Hepatic stellate cell (primary cell): ENCODE measurements at places on chromosomes 4 and X.

DNA sequence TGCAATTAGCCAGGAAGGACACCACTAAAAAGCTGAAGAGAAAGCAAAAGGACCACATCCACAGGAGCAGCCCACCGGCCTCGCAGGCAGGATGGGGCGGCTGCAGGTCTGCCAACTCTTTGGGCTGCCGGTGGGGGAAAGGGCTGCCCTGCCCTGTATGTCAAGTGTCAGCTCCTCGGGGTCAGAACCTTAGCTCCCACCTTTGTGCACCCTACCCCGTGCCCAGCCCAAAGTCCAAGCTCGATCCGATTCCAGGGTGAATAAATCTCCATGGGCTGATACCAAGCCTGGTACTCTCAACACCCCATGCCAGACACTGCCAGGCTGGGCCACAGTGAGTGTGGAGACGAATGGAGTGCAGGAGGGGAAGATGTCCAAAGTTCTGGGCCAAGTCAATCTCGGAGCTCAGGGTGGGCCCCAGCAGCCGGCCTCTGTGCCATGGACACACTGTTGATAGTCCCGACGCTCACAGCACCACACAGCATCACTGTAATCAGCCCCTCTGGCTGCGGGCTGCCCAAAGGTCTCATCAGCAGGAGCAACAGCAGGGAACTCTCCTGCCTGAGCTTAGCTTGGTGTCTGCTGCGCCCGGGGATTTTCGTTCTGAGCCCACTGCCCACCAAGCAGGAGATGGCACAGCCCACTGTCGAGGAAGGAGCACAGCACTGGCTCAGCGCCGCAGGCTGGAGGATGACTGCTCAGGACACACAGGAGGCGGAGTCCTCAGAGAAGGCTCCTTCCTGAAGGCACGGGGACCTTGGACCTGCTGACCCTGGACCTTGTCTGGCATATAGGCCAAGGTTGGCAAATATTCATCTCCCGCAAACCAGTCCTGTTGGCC is 84.4 kb downstream of the JAKMIP1 start:
- DNase-seq, result no peak

GRCh38 chr4:87321888-87322287 is 794 bp downstream of the HSD17B13 start:
- no peak for DNase-seq

- DNase-seq, result no peak
Observed at GRCh38 chr4:121053601-121054143, 18.7 kb downstream of the NDNF start.

DNA sequence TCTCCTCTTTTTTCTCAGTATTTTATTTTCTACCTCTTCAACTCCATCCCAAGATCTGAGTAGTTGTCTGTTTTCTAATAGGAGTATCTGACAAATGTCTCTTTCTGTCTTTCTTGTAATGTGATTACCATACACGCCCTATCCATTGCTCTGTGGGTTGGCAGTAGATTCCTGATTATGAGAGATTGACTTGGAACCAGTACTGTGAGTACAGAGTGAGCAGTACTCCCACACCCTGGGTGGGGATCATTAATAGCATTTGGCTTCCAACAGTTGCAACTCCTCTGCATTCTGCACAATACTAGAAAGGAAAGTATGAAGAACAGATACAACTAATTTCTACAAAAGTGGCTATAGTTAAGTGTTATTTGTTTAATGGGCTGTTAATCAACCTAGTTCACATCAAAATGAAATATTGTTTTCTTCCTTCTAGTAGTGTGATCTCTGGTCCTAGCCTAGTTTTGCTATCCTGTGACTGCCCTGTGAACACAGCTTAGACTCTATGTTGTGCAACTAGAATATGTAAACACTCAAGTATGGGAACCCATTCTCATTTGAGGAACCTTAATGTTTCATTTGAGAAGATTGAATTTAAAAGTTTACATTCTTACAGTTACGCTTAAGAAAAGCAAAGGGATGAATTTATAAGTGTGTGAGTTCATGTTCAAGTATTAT is 112.9 kb downstream of the PTPN13 start:
- DNase-seq, result no peak

DNA sequence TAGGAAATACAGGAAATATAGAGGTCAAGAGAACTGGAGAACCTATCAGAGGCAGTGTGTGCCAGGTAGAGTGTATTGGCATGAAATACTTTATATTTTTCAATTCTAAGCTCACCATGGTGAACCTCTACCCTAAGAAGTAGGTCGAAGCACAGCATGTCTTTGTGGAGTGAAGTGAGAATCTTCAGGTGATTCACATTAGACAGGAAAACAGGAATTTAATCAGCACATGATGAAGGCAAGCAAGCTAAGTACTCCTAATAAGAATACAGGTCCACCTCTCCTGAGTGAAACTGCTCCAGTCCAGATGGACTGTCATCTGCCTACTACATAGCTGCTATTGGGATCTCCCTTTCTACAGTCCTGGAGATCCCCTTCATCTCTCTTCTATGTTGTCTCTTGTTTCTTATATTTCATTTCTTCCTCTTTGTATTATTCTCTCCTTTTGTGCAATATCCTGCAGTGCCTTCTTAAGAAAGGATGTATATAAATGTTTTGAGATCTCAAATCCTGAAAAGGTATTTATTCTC is 159.0 kb downstream of the LRBA start:
- no peak for DNase-seq

- no peak for DNase-seq
Observed at GRCh38 chr4:155085843-155086530, 122.4 kb upstream of the NPY2R start.

- no peak for DNase-seq
Observed at GRCh38 chr4:102222838-102223409, 122.4 kb downstream of the SLC39A8 start.

GRCh38 chrX:82362550-82362949 is 1145.5 kb upstream of the POU3F4 start:
- no peak for DNase-seq

- no peak for DNase-seq
Observed at GRCh38 chr4:10746371-10747171, 62.0 kb upstream of the CLNK start.

DNA sequence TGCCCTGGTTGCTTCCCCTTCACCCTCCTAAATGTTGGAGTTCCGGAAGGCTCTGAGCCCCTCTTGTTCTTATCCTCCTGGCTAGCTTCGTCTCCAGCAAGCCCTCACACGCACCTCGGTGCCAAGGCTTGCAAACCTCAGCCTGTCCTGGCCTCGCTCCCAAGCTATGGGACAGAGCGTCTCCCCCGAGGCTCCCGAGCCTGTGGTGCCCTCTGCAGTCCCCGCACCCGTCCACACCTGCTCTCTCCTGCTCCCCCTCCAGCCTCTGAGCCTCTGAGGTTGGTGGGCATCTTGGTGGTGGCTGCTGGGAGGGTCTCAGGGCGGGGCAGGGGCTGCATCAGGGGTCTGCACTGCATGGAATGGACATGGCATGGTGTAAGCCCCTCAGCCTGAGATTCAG is 63.2 kb downstream of the TRMT44 start:
- no peak for DNase-seq

DNA sequence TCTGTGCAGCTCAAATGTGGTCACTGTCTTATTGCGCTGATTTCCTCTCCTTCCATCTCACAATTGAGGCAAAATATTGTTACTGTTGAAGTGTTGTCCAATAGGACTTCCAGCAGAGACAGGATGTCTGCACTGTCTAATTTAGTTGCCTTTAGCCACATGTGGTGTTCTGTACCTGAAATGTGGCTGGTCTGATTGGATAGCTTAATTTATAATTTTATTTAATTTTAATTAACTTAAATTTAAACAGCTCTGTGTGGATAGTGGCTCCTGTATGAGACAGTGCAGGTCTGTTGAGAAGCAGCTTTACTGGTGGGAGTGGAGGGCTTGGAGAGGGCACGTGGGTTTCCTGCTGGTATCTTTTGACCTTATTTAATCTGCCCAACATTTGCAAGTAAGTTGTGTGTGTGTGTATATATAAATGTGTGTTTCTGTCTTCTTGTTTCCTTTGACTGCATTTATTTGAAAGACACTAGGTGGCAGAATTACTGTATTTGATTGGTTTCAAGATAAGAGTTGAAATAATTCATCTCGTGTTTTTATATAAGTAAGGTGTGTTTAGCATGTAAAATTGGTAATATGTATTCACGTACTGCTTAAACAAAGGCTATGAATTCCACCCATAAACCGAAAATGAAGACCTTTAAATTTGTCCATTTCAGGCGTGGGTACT is 55.3 kb upstream of the MSANTD1 start:
- no peak for DNase-seq

DNA sequence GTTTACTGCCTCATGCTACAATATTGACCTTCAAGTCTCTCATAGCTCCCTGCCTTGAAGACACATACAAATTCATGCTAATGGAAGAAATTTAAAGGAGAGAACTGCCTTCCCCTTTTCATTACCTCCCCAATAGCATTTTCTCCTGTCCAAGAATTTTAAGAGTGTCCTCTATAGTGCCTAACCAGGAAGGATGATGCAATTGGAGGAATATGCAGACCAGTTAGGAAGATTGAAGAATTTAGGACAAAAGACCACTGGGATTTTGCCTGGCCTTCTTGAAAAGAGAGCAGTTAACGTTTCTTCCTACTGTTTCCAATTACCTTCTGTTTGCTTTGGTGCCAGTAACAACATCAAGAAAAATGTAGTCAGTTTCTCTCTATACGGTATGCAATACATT is 443.9 kb downstream of the INPP4B start:
- no peak for DNase-seq

DNA sequence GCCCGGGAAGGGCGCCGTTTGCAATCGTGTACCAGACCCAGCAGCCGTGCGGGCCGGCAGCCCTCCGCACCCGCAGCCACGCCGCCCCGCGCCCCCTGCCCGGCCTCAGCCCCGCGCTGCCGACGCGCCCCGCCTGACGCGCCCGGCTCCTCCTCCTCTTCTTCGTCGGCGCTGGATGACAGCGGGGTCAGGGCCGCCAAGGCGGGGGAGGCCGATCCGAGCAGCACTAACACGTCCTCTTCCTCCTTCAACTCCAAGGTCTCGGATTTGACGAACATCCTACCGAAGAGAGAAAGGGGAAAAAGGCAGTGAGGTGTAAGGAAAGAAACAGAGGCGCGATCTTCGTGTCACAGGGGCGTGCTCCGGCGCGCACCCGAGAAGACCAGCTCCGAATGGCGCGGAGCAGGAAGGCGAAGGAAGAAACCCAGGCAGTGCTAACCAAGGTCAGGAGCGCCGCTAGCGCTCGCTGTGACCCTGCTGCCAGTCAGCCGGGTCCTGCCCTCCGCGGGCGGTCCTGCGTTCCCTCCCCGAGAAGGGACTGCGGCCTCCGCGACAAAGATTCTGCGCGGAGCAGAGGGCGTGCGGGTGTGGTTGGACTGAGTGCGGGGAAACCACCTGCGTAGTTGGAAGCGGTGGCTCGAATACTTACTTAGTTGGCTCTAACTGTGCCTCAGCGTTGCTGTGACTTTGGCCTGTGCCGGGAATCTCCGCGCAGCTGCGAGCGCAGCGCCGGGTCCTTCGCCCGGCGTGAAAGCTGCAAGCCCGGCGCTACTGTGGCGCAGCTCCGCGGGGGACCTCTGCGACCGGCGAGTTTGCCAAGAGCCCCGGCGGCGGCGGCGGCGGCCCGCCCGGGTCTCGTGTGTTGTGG is 548 bp downstream of the NEUROG2 start:
- peak; percentile 49 for DNase-seq

DNA sequence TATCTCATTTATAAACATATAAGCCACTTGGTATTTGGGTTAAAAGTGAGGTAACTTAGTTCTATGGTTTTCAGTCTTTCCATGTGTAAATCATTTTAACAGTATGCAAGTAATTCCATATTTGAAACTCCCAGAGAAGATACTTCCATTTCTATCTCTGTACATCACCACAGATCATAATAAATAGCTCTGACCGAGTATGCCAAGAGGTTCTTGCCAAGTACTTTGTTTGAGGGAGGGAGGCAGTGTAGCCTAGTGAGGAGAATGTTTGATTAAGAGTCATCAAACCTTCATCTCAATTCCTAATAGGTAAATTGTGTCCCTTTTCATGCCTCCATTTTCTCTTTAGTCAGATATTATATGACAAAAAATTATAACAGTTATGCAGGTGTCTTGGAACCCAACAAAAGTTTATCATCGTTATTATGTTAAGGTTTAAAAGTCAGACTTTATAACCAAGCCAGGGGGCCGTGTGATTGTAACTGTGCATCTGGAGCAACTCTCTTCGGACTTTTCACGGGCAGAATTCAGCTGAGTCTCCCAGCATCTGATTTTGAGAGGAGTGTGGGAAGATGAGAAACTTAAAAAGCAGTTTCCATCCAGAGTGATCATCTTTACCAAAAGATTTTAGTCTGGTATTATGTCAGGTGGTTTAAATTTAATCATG is 123.8 kb downstream of the ANK2 start:
- no peak for DNase-seq

DNA sequence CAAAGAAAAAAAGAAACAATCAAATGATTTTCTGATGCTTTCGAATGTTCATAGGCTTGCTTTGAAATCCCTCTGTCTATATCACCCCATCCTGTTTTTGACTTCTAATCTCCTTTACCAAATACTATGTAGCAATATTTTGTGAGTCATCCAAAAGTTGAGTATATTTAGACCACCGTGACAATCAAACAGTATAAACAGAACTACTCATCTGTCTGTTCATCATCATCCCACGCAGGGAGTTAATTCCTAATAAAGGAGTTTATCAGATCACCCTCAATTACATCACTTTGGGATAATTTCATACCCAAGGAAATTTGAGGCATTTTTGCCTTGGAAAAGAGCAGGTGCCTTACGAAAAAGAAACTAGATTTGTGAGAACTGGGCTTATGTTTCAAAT is 212.9 kb downstream of the CBR4 start:
- peak; percentile 50 for DNase-seq

- peak; percentile 28 for DNase-seq
Observed at GRCh38 chr4:25090516-25090915, 59.8 kb upstream of the LGI2 start.

- DNase-seq, result peak; percentile 12
Observed at GRCh38 chrX:13123857-13124345, 79.5 kb upstream of the FAM9C start.

GRCh38 chr4:100087743-100088142 is 102.5 kb downstream of the DDIT4L start:
- DNase-seq, result no peak

DNA sequence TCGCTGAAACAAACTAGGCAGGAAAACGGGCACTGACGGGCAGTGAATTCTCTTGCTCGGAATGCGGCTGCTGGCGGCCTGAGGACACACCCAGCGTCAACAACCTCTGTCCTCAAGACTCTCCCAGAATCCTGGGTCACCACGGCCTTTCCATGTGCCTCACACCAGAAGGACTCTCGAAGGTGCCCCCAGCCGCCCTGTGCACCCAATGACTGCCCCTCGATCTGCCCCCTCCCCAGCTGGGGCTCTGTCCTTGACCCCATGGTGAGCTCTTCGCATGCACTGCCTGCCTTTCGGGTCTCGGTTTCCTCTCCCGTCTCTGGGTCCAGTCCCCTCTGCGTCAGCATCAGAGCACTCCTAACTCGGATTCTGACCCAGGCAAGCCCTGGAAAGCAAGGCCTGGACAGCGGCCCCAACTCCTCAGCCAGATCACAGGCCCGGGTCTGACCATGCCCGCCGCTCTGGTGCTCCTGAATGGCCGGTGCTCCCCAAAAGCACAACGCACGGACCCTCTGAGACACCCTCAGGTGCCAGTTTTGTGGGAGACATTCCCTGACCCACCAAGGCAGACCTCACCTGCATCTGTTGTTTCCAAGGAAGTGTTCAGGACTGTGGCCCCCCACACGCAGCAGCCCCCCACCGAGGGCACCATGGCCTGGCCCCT is 56.0 kb downstream of the ACOX3 start:
- DNase-seq, result no peak
